Activated CD4-positive, alpha-beta memory T cell treated with anti-CD3 and anti-CD28 coated beads for 36 hours (primary cell): ENCODE measurements at places on chromosomes 2 and 18. TPM values are rescaled to one million over a fixed set of nuclear protein-coding genes. Genes with fewer than 3 reads are reported as not detected.

GRCh38 chr18:46040033-46040746 lies 31.9 kb downstream of the PSTPIP2 start:
- no peak for DNase-seq
- peaks cover 11% of the 10 kb centered on the region for H3K36me3 ChIP-seq
- peaks cover 41% of the 10 kb centered on the region for H3K4me1 ChIP-seq

GRCh38 chr2:33497221-33497650 lies 20.8 kb downstream of the RASGRP3 start:
- H3K27me3 ChIP-seq = no peaks in the 10 kb centered on the region
- DNase-seq = no peak
- peaks cover 34% of the 10 kb centered on the region for H3K4me1 ChIP-seq
- H3K36me3 ChIP-seq = no peaks in the 10 kb centered on the region
- H3K4me3 ChIP-seq = no peak overlapping the region

DNA sequence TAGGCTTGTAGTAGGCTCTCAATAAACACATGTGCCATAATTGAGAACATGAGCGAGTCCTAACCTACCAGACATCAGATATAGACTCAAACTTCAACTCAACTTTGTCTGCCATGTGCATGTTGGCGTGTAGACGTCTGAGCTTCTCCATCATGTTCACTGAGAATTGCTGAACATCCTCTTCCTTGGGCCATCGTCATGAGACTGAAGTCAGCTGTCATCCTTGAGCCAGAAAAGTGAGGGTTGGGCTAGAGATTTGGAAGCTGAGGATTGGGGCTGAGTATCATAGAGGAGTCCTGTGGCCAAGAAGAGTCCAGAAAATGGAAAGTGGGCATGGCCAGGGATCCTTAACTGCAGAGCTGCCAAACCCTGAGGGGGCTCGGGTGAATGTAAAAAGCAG lies 7.8 kb upstream of the EFR3B start:
- H3K4me3 ChIP-seq = no peak overlapping the region
- DNase-seq = no peak
- no peaks in the 10 kb centered on the region for H3K36me3 ChIP-seq

- H3K4me3 ChIP-seq = no peak overlapping the region
- H3K4me1 ChIP-seq = no peaks in the 10 kb centered on the region
- no peak for DNase-seq
- H3K27ac ChIP-seq = no peak overlapping the region
- H3K27me3 ChIP-seq = no peaks in the 10 kb centered on the region
Measured at GRCh38 chr2:192087398-192087958, 107.3 kb downstream of the TMEFF2 start.

- no peaks in the 10 kb centered on the region for H3K36me3 ChIP-seq
- DNase-seq = no peak
- H3K27me3 ChIP-seq = peaks cover 24% of the 10 kb centered on the region
- no peak overlapping the region for H3K27ac ChIP-seq
- no peak overlapping the region for H3K4me3 ChIP-seq
Measured at GRCh38 chr2:238160206-238161129, 1.7 kb downstream of the ERFE start.

DNA sequence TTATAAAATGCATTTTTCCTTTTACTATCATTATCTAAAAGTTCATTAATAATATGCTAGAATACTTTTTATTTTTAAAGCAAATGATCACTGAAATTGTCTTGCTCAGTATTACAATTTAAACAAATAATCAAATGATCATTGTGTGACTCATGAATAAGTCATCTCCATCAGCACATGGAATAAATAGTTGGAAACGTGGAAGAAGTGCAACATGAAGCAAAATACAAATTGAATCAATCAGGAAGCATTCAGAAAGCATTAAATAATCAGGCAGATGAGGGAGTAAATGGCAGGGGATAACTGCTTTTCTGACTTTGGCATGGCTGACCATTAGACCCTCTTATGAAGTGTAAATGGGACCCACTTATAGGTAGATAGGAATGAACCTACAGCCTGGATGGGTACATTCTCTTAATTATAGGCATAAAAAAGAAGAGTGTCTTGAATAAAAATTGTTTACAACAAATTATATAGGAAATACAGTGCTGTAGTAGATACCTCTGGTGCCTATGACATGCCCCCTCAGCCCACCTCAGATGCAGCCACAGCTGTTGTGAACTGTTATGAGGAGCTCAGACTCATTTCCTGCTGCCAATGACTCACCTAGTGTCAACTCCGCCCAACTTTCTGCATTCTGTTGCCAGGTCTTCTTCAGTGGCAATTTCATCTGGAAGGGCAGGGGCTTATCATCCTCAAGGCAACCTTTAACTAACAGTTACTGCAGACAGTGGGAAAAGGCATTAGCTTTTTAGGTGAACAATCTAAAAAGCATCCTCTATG lies 936.0 kb downstream of the TRIB2 start:
- no peaks in the 10 kb centered on the region for H3K36me3 ChIP-seq
- H3K27me3 ChIP-seq = no peaks in the 10 kb centered on the region
- H3K4me1 ChIP-seq = no peaks in the 10 kb centered on the region
- DNase-seq = no peak

GRCh38 chr2:61420991-61421544 lies 49.8 kb downstream of the USP34 start:
- no peak overlapping the region for H3K27ac ChIP-seq
- no peak overlapping the region for H3K4me3 ChIP-seq
- no peak for DNase-seq
- H3K27me3 ChIP-seq = no peaks in the 10 kb centered on the region
- H3K36me3 ChIP-seq = peaks cover 2% of the 10 kb centered on the region

DNA sequence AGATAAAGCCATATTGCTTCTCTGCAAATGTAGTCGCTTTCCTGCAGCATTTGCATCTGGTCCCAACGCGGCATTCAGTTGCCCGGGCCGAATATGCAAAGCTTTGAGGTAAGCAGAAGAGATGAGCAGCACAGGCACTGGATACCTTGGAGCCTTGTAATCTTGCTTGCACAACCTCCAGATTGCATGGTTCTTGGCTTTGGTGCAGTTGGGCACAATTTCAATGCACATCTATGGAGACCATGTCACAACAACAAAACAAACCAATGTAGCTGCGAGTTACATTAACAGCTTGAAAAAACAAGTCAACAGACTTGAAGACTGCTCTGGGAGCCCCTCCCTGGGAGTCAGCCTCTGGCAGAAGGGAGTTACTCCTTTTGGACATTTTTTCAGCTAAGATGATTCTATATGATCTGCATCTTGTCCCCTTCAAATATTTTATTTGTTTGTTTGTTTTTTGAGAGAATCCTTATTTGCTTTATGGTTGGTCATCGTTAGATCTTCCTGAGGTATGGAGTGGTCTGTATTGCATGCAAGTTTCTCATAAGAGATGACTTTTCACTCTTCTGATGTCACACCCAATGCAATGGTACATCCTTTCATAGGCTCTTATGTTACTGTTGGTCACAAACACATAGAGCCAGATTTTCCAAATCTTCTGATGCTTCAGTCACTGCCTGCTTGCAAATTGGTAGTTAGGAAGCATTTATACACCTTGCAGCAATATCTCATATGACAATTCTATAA lies 113.5 kb downstream of the EFEMP1 start:
- DNase-seq = no peak

- no peak overlapping the region for H3K27ac ChIP-seq
- H3K4me3 ChIP-seq = no peak overlapping the region
- H3K27me3 ChIP-seq = no peaks in the 10 kb centered on the region
- DNase-seq = no peak
Measured at GRCh38 chr18:12014086-12014485, 32.8 kb downstream of the IMPA2 start.

DNA sequence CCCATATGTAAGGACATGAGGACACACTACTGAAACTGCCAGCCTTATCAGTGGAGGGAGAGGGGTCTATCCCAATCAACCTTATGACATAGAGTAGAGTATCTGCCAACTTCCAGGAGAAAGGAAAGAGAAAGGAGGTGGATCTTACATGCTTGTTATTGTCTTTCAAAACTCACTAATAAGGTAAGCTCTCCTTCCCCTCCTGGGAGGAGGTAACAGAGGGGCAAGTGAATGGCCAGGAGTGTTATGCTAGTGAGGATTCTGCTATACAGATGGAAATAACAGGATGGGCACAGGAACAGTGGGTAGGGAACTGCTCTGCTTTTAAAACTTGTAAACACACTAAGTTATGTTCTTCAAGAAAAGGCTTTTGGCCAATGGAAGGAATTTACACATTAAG lies 1020.1 kb downstream of the TDRD15 start:
- no peaks in the 10 kb centered on the region for H3K36me3 ChIP-seq
- DNase-seq = no peak
- no peaks in the 10 kb centered on the region for H3K4me1 ChIP-seq
- no peak overlapping the region for H3K4me3 ChIP-seq
- no peaks in the 10 kb centered on the region for H3K27me3 ChIP-seq
- H3K27ac ChIP-seq = no peak overlapping the region

DNA sequence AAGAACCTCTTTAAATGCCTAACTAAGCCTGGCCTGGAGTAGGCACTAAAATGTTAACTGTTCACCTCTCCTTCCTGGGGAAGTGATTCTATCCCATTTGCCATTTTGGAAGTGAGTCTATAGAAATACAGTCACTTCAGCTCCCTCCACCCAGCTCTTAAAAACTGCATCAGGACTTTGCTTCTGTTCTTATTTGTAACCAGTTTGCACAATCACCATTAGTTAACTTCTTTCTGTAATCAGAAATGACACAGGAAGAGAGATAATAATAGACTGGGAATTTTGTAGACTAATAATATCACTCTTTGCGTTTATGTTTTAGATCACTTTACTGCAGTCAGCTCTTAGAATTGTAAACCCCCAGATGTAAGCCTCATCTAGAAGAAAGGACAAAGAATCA lies 16.0 kb upstream of the MARCO start:
- no peaks in the 10 kb centered on the region for H3K4me1 ChIP-seq
- no peaks in the 10 kb centered on the region for H3K36me3 ChIP-seq
- no peak overlapping the region for H3K27ac ChIP-seq
- DNase-seq = no peak
- H3K4me3 ChIP-seq = no peak overlapping the region

DNA sequence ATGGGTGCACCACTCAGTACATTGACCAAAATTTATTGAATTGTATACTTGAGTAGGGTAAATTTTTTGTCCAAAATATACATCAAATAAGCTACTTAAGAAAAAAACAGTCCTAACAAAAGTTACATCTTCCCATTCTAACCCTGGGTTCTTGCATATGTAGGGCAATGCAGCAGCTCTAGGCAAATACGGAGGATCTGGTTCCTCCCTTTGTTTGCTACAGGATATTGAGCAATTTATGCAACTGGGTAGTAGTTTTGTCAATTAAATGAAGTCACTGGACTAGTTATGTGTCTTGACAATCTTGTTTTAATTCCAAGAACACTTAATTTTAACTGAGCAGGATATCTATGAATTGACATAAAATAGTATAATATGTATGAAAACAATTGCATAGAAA lies 1507.2 kb upstream of the PIK3C3 start:
- H3K4me3 ChIP-seq = no peak overlapping the region
- H3K27ac ChIP-seq = no peak overlapping the region
- no peak for DNase-seq
- H3K4me1 ChIP-seq = no peaks in the 10 kb centered on the region
- H3K36me3 ChIP-seq = no peaks in the 10 kb centered on the region

DNA sequence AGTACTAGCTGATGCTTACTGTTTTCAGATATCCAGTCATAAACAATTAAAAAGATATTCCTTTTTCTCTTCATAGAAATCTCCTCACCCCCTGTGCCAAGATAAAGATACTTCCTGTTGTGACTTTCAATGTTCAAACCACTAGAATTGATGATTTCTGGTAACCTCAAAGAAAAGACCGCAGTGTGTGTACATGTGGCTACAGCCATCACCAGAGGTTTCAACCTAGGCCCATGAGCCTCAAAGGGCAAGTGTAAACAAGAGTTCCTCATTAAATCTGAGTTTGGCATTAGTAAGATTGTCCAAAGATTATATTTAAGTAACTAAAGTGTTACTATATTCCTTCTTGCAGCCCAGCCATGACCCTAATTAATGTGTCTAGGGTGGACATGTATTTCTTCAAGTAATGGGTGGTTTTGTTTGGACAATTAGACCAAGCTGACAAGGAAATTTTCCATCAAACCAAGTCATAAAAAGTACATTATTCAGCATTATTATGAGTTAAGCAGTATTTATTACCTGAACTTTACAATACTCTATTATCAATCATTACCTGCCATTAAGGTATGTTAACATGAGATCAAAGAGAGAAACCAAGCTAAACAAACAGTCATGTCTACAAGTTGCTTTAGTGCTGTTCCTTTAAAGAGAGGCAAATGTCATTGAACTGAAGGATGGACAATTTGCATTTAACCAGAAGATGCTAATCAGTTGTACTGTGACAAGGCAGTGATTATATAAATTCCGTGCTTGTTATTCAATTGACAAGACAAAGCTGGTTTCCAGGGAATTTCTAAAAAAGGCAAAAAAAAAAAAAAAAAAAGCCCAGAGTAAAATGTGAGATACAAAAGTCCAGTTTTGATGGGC lies 382.7 kb downstream of the LNPK start:
- H3K27ac ChIP-seq = no peak overlapping the region
- no peak overlapping the region for H3K4me3 ChIP-seq
- no peaks in the 10 kb centered on the region for H3K27me3 ChIP-seq
- H3K36me3 ChIP-seq = no peaks in the 10 kb centered on the region

DNA sequence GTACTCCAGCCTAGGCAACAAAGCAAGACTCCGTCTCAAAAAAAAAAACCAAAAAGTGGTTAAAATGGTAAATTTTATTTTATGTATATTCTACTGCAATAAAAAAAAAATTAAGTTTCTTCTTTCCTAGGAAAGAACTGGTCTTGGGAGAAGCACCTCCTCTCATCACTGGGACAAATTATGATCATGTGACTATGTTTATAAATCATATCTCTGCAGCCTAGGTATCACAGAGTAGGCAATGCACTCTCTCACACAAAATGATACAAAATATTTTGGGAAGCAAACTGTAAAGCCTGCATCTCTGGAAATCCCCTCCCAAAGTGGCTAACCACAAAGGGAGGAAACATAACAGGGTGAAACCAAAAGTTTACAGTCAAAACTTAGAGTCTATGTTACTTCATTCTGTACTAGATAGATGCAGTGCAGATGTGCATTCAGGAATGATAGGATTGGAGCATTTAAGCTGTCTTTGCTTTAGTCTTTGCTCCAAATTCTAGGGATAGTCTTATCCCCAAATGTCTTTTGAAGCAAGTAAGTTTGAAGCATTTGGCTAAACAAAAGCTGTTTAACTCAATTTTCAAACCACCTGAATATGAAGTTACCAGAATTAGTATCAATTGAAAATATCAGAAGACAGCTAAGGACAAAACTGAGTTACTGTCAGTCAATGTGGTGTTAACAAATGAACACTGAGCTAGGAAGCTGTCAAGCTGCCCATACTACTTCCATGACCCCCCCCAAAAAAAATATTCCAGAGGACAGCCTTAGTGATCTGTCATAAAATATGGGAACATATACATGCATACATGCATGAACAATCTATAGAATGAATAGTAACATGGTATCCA lies 21.1 kb upstream of the MALT1 start:
- no peak overlapping the region for H3K4me3 ChIP-seq
- peak overlapping the region; percentile 43 for H3K27ac ChIP-seq
- H3K36me3 ChIP-seq = peaks cover 5% of the 10 kb centered on the region
- peaks cover 57% of the 10 kb centered on the region for H3K4me1 ChIP-seq
- no peaks in the 10 kb centered on the region for H3K27me3 ChIP-seq
- DNase-seq = peak; percentile 44

SLC35F5 gene
- total RNA-seq = 24.3 TPM

NOTO gene
- total RNA-seq = not detected

SLC5A7 gene
- not detected for total RNA-seq

CEP68 gene
- total RNA-seq = 6.6 TPM

CNGA3 gene
- total RNA-seq = not detected

TANC1 gene
- 0.86 TPM for total RNA-seq
